NCI-H1092 (cell line): ENCODE measurements at places on chromosomes 12 and 14.

DNA sequence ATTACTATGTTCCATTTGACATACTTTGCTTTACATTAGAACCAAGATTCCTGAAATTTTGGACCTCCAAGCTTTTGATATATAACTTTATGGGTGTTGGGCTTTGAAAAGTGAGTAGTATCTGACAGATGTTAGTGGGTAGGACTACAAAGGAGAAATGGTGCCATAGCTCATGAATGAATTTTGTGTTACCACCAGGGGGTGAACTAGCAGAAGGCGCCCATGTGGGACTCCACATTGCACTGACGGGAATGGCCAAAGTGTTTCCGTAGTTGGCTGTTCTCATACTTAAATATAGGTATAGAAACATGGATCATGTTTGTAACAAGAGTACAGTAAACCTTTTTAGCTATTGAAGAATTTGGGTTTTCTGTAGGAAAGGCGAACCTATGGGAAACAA, 337.5 kb downstream of the FLRT2 start:
- no peak for DNase-seq

DNA sequence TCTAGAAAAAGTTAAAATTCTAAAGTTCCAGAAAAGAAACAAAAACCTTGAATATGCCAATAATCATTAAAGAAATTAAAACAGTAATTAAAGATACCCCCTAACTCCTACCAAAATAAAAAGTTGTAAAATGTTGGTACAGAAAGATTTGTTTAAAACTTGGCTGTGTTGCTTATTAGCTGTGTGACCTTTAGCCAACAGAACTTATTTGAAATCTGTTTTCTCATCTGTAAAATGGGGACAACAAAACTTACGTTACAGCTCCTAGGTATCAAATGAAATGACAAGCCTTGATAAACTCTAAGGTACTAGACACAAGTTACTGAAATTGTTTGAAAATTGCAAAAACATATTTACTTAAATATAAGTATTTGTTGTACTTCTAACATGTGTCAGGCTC, 71.7 kb downstream of the ELK3 start:
- no peak for DNase-seq

GRCh38 chr12:31035226-31035625, 38.4 kb upstream of the DDX11 start:
- DNase-seq = no peak

DNA sequence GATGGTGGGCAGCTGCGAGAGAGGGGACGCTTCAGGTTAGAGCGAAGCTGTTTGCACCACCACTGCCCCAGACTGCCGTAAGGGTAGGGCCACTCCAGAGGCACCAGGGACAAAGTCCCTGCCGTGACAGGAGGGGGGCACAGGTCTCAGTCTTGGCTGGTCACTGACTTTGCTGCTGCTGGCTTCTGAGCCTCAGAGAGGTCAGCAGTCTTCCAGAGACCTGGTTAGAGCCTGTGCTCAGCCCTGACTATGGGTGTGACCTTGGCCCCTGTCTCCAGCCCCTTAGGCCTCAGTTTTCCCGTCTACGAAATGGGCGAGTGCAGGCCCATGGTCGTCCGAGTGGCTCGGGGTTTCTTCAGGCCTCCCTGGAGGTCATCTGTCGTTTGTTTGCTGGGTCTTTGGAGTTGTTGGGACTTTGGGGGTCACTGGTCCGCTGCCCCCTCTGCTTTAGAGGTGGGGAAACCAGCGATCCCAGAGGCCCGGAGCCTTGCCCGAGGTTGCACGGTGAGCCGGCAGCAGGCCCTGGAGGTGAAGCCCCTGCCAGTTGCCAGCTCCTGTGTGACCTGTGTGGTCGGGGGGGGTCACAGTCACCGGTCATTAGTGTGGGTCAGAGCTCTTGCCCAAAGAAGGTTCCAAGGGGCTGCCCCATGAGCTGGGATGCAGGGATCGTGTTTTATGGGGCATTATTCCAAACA, 15.3 kb downstream of the MEG3 start:
- no peak for DNase-seq

DNA sequence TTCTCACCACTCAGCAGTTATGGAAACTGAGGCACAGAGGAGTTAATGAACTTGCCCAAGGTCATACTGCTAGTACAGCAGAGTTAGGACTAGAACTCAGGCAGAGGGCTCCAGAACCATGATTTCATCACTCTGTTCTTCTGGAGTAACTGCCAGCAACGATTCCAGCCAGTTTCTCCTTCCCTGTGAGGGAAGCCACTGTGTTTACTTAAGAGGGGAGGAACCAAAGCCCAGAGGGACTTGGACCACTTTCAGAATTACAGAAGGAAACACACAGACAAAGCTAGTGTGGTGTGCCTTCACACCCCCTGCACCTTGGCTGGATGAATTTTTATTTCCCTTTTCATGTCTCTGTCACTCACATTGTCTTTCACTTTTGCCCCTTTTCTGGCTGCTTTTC, 398.2 kb downstream of the DPF3 start:
- DNase-seq = no peak

GRCh38 chr12:11838403-11838802, 188.9 kb downstream of the ETV6 start:
- DNase-seq = no peak

DNA sequence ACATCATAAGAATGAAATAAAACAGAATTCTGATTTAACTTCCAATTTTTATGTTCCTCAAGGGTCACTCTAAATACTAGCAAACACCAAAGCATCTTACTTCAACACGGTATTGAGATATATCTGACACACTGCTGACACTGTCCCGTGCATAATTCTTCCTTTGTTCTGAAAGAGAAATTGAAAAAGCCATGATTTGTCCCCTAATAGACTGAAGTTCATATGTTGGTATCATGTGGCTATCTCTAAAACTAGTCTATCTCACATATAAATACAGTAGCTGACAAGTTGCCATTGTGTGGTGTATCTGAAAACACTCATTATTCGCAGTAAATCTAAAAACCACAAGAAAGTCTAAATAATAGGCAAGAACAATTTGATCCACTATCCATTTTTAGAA, 118.4 kb downstream of the EPS8 start:
- DNase-seq = no peak

- no peak for DNase-seq
Measured at GRCh38 chr12:128245905-128246304, 21.1 kb upstream of the TMEM132C start.

DNA sequence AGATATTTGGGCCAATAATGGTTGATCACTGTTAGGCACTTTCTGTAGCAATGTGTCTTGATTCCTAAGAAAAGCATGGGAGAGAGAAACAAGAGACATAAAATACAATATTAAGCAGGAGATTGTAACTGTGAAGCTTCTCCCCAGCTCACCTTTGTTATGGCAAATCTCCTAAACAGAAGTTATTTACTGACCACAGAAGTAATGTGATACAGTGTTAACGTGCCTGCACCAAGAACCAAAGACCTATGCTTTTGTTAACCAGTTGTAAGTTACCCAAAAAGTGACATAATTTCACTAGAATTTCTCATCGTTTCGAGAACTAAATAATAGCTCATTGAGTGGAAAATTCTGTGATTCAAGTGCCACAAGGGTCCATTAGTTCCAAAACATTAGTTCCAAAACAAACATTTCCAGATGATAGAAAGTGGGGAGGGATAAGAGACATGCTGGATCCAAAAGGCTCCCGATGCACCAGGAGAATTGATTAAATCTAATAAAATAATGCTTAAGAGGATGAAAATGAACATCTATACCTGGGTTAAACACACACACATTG, 14.3 kb downstream of the RERG start:
- no peak for DNase-seq

GRCh38 chr14:72129291-72129690, 197.1 kb downstream of the RGS6 start:
- no peak for DNase-seq

- no peak for DNase-seq
Measured at GRCh38 chr12:19764408-19764807, 325.1 kb downstream of the AEBP2 start.

DNA sequence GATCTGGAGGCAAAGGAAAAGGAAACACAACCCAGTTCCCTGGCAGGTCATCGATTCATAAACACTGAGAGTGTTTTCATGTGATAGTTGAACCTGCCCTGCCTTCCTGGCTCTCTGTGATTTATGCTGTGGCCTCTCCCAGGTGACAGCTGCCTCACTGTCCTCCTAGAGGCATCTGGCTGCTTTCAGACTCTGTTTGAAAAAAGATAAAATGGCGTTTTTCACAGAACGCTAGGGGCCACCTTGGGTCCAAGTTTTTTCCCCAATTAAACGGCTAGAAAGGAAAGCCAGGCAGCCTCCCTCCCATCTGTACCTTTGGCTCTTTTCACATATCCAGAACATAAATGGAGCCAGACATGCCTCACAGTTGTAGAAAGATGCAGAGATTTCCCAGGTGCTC, 252.6 kb upstream of the CCDC196 start:
- peak; percentile 42 for DNase-seq

DNA sequence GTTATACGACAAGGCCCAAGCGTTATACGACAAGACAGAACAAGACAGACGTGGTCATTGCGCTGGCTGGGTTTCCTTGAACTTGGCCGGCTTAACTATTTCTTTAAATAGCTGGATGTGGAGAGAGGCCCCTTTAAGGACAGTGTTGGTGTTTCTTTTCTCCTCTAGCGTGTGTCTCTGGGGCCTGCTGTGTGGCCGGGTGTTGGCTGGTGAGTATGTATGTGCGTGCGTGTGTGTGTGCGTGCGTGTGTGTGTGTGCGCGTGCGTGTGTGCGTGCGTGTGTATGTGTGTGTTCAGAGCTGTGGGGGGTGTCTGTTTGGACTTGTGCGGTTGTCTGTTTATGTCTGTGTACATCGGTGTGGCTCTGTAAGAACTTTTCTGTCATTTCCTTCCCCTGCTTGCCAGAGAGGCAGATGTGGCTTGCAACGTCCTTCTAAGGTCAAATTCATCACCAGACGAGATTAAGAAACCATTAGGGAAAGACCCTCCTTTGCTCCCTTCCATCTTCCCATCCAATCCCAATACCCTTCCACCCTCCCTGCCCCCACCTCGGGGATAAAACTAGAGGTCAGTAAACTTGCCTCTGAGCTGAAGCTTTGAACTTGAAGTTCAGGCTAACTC, 78.6 kb upstream of the TBX3 start:
- no peak for DNase-seq

DNA sequence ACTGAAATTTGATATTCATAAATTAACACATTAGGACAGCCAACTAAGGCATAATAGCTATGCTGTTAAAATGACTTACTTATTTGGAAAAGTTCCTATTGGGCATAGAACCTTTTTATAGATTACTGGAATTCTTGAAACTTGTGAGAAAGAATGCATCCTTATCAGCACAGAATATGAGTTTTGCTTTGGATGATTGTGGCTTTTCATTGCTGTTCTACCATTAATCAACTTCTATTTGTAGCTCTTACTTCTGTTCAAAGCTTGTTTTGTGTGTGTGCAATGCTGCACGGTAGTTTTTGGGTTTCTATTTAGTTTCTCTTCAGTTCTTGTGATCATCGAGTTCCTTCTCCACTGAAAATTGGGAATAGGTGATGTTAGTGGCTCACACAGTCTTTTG, 152.4 kb upstream of the PELI2 start:
- no peak for DNase-seq

- no peak for DNase-seq
Measured at GRCh38 chr12:110501399-110501751, 536 bp downstream of the VPS29 start.

- DNase-seq = no peak
Measured at GRCh38 chr14:87186737-87187136, 806.2 kb downstream of the GALC start.

DNA sequence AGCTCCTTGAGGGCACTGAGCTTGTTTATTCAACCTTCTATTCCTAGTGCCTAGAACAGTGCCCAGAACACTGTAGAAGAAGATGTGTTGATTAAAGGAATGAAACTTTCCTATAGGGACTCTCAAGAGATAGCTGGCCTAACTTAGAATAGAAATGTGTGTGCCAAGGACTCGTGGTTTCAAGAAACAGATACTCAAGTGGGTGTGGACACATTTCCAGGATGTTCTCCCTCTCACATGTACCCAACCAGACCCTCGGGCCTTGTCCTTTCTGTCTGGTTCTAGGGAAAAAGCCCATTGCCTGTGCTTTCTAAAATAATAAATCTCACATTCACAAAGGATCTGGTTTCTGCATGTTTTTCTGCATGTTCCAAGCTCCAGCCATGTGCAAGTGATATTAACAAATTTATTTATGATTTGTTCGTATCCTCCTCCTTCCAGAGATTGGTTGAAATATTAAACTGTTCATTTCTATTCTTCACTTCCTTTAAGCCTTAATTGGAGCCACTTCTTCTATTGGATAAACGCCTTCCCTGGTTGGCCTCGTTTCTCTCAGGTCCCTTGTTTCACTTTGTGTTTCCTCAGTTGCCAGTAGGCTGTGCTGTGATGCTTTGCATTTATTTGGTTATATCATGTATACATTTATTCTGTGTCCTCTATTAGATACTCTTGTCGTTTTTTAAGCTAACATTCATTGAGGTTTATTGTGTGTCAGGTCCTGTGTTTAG, 89.8 kb downstream of the CRADD start:
- DNase-seq = no peak
